ENCODE measurements at places on chromosomes 6 and 20. TPM values are rescaled to one million over a fixed set of nuclear protein-coding genes. Genes with fewer than 3 reads are reported as not detected.
A peak's percentile ranks its signal among the peaks of the same experiment; 100 is the strongest.

- no peak for DNase-seq
Measured at GRCh38 chr6:115896538-115897129, 164.1 kb downstream of the FRK start.

The CASS4 gene
- 0.55 TPM for total RNA-seq

The FGD2 gene
- 8.0 TPM for total RNA-seq

DNA sequence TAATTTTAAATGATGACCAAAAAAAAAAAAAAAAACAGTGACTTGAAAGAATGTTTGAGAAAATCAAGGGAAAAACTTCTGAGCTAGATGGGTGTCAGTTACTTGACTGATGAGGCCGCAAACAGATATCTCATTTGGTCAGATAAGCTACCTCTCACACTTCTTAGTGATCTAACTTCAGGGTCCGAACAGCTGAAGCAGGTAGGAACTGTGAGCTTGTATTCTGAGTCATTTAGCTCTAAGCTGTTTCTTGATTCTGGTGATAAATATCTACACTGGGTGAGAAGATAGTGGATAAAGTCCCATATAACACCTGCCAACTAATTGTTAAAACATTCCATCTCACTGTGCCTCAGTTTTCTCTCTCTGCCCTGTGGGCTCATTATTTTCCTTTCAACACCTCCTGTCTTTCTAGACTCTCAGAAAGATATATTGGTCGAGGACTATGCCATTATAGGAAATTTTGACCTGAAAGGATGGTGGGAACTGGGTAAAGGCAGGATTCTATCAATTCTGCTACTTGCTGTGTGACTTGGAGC, 7.7 kb downstream of the KIF3B start:
- DNase-seq: no peak

- DNase-seq: no peak
Measured at GRCh38 chr20:14928083-14928482, 590.7 kb upstream of the FLRT3 start.

The PSORS1C1 gene
- total RNA-seq: 1.5 TPM

The BMP7 gene
- total RNA-seq: 32.2 TPM

DNA sequence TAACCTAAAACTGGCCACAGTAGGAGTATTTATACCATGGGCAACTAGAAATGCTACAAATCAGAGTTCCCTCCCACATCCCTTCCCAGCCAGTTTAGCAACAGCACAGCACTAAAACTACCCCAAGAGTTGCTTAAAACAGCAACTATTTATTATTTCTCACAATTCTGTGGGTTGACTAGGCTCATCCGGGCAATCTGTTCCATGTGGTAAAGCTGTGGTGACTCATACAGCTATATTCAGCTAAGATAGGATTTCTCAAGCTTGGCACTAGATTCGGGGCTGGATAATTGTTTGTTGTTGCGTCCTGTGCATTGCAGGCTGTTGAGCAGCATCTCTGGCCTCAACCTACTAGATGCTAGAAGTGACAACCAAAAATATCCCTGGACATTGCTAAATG, 8.6 kb upstream of the HECA start:
- no peak for DNase-seq

DNA sequence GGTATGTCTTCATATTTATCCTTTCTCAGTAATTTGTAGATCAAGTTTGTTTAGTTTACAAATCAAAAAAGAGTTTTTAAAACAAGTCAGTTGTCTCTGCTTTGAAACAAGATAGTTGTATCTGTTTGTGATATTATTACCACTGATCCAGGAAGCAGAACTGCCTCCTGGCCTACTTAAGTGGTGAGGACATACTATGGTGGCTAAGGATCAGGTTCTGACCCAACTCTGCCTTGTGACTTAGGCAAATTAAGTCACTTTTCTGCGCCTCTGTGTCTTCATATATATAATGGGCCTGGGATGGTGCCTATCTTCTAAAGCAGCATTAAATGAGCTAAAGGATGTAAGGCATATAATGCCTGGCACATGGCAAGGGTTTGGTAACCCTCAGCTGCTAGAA, 8.7 kb downstream of the ANKS1A start:
- DNase-seq: no peak

DNA sequence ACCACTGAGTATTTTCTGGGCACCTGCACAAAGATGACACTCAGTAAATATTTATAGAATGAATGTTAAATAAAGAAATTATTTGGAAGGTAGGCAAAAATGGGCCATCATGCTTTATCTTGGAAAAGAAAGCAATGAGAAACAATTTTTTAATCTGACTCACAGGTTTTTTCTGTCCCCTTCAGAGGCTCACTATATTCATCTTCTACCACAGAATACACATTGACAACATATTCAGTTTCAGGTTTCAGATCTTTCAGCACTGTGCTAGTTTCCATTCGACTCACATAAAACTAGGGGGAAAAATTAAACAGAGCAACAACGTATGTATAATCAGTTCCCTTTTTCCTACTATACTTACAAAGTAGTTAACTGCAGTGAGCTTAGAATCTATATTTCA, 58.3 kb downstream of the COL12A1 start:
- DNase-seq: no peak

The GNRH2 gene
- total RNA-seq: not detected

DNA sequence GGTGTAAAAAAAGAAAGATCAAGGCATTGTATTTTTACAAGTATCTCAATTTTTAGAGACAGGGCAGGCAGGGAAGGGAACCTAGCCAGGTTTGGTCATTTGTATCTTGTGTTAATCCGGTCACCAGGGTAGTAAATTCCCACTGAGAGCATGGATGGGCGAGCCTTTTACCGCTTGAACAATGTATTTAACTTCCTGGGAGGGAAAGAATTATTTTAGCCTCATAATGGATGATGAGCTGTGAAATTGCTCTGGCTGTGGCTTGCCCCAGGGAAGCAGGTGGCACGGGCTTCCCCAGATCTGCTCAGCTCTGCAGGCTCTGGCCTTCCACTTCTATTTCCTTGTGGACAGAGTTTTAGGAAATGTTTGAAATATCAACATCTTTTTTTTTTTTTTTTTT, 72.9 kb downstream of the TOX2 start:
- DNase-seq: no peak

- DNase-seq: no peak
Measured at GRCh38 chr6:79993012-79993910, 11.2 kb upstream of the TTK start.

The HLA-DPA1 gene
- total RNA-seq: 37.7 TPM

The SAMD10 gene
- 6.4 TPM for total RNA-seq

The BCAS1 gene
- total RNA-seq: not detected

The GABRR1 gene
- total RNA-seq: not detected

The LATS1 gene
- total RNA-seq: 12.2 TPM

DNA sequence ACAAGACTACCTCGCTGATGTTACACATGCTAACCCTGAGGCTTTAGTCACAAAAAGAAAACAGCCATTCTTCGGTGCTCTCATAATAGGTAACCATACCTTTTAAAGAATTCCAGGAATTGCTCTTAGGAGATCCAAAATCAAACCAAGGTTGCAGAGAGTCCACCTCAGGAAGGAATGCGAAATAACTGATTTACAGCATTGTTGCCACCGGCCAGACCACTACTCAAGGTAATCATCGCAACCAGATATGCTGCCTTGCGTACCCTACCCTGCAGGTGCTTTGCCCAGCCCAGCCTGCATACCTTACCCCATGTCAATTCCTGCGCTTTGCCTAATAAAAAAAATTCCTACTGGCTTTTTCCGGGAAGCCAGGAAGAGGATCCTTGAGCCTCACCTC, 27.0 kb downstream of the NUP153 start:
- DNase-seq: no peak

The GJA10 gene
- total RNA-seq: not detected

DNA sequence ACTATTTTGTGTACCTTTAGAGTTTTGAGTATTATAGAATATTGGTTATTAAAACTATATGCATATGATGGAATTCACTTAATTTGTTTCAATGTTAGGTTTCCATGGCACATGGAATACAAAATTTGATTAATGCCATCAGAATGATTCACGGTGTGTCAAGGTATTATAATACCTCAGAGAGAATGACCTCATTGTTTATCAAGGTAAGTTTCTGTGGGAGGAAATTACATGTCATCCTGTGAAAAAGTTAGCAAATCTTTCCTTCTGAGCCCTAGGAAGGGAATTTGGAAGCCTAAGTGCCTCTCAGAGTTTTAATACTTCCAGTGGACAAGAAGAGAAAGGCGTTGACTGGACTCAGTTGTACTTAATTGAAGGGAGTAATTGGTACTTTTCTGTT, 40.8 kb downstream of the DNAH8 start:
- DNase-seq: no peak

The LINC00237 gene
- not detected for total RNA-seq

GRCh38 chr6:7725849-7726415, at the start of gene BMP6:
TSS of gene BMP6 (plus strand) at chr6:7726099. CDS start at chr6:7726956, 857 bp downstream.
- DNase-seq: peak; percentile 92

The ELOVL4 gene
- 0.12 TPM for total RNA-seq

GRCh38 chr20:52481443-52481842, 289.9 kb upstream of the ZFP64 start:
- DNase-seq: no peak

The MYLK4 gene
- total RNA-seq: 2.5 TPM

DNA sequence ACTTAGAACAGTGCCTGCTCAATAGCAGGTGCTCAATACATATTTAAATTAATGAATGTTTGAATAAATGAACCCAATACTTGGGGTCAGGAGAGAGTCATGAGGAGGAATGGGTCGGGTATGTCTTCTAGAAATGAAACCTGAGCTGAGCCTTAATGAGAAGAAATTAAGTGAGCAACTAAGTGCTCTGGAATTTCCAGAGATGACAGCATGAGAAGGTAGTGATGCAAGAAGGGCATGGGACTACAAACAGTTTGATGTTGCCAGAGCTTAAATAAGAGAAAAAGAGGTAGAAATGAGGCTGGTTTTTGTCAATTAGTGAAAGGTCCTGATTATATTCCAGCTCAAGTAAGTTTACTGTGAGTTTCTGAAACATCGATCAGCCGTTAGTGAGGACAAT, 82.9 kb downstream of the PDE10A start:
- DNase-seq: no peak

GRCh38 chr20:62622877-62623487, 19.3 kb upstream of the SLCO4A1 start:
- peak; percentile 35 for DNase-seq

The ME1 gene
- total RNA-seq: 24.9 TPM

The SLC13A3 gene
- total RNA-seq: 0.12 TPM

The SOX12 gene
- 18.3 TPM for total RNA-seq

GRCh38 chr6:104809116-104809515, 50.6 kb downstream of the HACE1 start:
- DNase-seq: no peak

DNA sequence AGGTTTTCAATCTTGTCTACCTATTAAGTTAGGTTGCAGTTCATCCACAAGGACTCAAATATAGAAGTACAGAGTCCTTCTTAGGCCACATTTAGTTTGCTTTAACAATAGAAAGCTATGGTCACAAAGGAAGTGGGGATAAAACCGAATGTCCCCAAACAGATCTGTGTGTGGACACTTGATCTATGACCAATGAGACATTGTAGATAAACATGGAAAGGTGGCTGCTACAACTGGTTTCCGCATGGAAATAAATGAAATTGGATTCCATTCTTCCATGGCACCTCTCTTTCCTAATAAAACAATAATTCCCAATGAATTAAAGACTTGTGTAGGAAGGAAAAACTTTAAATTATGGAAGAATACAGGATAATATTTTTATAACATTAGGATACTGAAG, 20.4 kb upstream of the DOK5 start:
- DNase-seq: no peak

- no peak for DNase-seq
Measured at GRCh38 chr6:154352898-154353585, 3.6 kb downstream of the IPCEF1 start.

- DNase-seq: no peak
Measured at GRCh38 chr6:15628499-15629131, 34.2 kb downstream of the DTNBP1 start.

The PRPF6 gene
- total RNA-seq: 50.6 TPM

The PPP1R16B gene
- 9.4 TPM for total RNA-seq

DNA sequence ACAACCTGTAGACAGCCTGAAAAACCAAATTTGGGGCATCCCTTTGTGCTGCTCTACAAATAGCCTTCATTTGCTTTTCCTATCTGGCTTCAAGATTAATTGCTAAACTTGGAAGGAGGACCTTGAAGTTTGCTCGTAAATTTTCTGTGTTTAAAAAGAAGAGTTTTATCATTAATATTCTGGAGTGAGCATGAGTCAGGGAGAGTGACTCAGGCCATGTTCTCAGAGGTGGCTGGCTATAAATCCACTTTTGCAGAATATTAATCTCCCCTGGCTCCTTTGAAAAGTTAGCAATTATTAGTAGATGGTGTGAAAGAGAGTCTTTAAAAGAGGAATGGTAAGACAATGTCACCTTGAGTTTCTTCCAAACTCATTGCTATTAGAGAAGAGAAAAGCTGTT, 91.0 kb downstream of the ANKEF1 start:
- no peak for DNase-seq

DNA sequence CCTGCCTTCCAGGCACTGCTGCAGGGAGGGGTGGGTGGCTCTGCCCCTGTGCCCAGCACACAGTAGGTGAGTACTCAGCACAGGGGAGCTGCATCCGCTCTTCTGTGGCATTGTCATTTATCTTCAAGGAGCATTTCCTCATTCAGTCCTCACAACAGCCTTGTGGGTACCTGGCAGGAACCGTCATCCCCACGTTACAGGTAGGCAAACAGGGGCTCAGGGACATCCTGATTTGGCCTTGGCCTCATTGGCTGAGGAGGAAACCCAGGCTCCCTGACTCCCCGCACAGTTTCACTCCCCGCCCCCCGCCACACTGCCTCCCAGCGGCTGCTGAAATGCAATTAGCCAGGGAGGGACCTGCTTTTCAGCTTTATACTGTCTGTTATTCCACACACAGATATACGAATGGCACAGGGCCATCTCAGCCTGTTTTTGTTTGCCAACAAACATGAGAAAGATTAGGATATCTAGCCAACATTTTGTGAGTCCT, 24.2 kb upstream of the PNPLA1 start:
- DNase-seq: no peak

- DNase-seq: peak; percentile 19
Measured at GRCh38 chr20:45957021-45957941, 14.7 kb downstream of the ZNF335 start.

DNA sequence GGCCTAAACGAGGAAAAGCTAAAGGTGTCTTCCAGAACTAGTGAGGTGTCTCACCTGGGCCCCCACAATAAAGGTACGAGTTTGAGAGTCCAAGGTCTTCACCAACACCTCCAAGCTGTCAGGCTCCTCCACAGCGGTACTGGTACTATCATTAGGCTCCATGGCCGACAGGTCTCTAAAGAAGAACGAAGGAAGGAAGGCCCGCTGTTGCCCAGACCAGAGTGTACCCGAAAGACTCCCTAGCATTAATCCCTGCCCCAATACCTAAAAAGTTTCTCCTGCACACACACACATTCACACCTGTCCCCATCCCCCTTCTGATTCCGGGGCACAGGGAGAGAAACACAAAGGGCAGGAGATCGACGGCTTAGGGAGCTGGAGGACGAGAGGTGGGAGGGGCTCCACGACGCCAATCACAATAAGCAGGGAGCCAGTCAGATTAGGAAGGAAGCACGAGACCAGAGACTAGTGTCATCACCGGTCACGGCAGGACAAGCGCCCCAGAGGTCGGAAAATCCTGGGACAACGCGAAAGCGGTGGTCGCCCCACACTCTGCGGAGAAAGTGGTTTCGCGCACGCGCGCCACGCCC, 764 bp downstream of the BAG6 start:
- DNase-seq: no peak

The UNC5CL gene
- total RNA-seq: 0.20 TPM

GRCh38 chr20:48600470-48600945, 227.3 kb downstream of the PREX1 start:
- no peak for DNase-seq

All from left ventricle myocardium superior (tissue), 1 donor.